Renal pelvis (tissue), 12 donors: ENCODE measurements at places on chromosomes 4 and X. TPM values are rescaled to one million over a fixed set of nuclear protein-coding genes. Genes with fewer than 3 reads are reported as not detected.

ERCC6L gene
- polyA plus RNA-seq: 4.0 TPM

MAGEA2B gene
- not detected for polyA plus RNA-seq

DNA sequence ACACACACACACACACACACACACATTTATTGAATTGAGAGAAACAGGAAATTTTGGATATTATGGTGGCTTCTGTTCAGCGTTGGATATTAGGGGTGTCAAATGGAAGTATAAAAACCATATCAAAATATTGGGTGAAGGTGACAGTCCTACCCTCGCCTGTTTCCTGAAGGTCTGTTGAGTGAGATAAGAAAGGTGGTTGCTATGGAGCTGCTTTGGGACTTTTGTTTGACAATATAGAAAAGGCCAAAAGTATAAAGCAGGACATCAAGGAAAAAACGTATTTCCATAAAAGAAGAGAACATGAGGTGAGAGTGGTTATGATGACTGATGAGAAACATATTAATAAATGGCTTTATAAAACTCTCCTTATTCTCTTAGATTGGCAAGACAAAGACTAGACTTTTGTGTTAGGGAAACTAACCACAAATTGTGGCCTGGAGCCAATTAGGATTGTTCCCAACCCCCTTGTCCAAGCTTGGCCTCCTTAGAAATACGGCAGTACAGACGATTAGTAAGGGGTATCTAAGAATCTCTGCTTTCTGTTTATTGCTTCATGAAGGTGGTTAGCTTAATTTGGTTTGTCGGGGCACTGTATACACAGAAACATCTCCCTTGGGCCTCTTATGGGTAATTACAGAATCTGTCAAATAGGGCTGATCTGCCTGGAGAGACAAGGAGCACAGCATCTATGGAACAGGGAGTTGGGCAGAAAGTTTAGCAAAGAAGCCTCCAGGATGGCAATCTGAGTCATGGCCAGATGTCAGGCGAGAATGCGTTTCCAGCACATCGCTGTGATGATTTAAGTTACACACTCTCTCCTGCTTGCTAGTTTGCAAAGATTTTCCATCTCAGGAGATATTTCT lies 198.0 kb downstream of the CBR4 start:
- DNase-seq: no peak

- DNase-seq: no peak
Measured at GRCh38 chrX:155998116-155998515, 620 bp downstream of the IL9R start.

TBCK gene
- 63.6 TPM for polyA plus RNA-seq

- no peak for DNase-seq
Measured at GRCh38 chr4:71367546-71367945, 28.7 kb downstream of the SLC4A4 start.

GRCh38 chr4:38581426-38582106 lies 82.4 kb upstream of the KLF3 start:
- no peak for DNase-seq

USP17L26 gene
- polyA plus RNA-seq: not detected

ARMCX1 gene
- polyA plus RNA-seq: 45.9 TPM
